ENCODE measurements at places on chromosomes 1 and 21.

DNA sequence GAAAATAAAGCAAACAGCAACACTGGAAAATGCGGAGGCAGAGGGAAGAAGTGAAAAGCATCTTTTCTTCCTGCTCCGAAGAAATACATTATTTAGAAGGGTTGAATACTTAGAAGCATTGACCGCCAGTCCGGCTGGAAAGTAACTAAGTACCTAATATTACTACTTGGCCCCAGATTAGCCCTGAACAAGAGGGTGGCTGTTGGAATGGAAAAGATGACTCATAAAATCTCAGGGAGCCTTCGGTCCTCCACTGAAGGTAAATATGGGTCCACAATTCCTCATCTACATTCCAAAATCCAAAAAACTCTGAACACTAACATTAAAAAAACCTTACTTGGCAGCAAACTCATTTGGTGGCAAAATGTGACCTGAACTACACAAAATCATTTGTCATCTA, 40.1 kb downstream of the BCAR3 start:
- peak; percentile 56 for DNase-seq

DNA sequence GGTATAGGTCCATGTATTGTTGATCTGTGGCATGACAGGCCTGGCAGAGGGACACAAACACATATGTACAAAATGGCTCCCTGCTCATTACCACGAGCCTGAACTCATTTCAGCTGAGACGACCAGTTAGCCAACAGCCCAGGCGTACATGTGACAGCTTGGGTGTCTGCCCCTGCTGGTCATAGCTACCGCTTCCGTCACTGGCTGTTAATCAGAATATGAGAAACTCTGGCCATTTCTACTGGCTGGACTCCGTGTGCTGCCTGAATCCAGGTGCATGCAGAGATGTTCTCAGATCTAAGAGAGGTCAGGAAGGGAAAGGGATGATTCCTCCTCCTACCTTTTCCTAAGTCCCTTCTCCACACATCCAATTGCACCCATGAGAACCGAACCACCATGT, 144.5 kb downstream of the PBX1 start:
- DNase-seq: no peak

- no peak for DNase-seq
Measured at GRCh38 chr1:241857131-241857530, 9.1 kb downstream of the EXO1 start.

DNA sequence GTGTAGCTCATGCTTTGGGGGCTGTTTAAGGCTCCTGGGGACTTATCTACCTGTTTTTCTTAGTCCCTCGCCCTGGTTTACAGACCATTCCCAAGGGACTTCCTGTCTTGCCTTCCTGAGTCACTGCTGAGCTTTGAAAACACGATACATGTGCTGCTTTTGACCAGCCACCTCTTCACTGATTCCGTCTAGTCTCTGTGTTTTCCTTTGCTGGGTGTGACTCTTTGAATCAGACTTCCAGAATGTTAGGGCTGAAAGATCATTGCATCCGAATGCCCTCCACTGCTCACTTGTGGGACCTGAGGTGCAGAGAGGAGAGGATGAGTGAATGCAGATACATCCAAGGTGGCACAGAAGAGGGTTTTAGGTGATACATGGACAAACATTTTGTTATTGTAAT, 35.4 kb upstream of the CITED4 start:
- DNase-seq: peak; percentile 40

- no peak for DNase-seq
Measured at GRCh38 chr1:202162047-202162417, 1.6 kb upstream of the PTPN7 start.

DNA sequence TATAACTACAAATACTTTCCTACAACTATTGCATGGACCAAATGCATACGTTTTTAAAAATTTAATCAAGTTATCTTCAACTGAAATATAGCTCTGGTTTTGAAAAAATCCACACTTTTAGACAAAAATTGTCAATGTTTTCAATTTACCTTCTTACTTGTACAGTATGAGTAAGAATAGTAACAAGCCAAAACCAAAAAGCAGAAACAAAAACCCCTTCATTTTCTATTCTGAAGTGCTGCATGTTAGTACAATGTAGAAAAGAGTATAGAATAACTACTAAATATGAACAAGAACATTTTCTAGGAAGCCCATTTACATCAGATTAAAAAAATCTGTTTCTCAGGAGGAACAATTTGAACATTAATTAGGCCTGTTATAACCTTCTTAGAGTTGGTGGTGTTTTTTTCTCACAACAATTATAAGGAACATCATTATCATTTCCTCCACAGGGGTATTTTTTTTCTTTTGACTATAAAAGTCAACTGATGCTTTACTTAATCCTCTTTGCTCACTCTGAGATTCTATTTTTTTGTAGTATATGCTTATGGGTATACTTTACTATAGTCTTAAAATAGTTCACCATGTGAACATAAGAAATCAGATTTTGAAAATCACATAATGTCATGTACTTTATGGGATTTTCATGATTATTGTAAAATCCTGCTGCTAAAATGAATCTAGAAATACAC, 475.4 kb downstream of the PTBP2 start:
- DNase-seq: no peak

- DNase-seq: no peak
Measured at GRCh38 chr1:29389533-29390041, 153.3 kb downstream of the PTPRU start.

GRCh38 chr1:12530462-12531178, 87.4 kb downstream of the DHRS3 start:
- DNase-seq: no peak

DNA sequence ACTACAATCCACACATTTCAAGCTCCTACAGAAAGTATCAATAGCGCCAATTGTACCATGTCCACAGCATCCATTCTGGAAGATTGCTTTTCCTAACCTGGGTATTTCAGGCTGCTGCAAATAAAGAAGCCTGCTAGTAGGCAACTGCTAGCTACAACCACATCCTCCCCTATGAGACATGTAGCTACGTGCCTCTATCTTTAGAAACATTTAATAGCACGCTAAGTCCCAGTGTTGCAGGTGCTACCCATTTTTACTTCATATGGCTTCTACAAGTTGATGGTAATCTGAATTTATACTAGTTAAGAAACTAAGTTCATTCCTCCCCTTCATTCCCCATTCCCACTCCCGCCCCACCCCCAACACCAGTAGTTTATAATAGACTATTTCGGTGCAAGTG, 7.4 kb upstream of the AMPD1 start:
- no peak for DNase-seq

DNA sequence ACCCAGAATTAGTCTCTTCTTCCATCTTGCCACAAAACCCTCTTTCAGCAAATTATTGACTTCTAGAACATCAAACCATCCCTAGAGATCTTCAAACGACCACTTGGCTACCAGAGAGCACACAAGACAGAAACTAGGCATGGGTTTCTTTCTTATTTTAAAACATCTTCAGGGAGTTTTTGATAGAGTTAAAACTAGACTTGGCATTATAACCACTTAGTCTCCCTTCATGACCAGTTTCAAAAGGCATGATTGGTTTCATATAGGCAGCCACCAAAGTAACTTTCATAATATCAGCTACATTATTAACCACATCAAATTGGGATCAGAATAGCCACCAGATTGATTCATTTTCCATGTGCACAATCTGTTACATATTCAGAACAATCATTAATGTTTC, 368.4 kb upstream of the GREM2 start:
- DNase-seq: no peak

- no peak for DNase-seq
Measured at GRCh38 chr1:54259546-54260140, 59.7 kb downstream of the MRPL37 start.

DNA sequence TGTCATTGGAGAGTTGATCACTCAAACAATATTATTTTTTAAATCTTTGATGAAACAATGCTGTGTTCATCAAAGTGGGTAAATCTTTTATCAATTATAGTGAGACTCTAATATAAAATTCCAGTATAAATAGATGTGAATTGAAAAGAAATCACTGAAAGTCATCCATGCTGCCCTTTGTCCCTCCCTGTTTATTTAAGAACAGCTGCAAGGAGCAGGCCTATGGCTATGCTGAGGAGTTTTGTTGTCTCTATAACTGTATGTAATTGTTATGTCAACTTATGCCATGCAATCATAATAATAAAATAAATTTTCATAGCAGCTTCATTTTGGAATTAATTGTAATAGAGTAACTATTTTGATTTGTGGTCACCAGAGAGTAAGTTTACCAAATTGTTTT, 1272.4 kb upstream of the ADGRL4 start:
- no peak for DNase-seq

DNA sequence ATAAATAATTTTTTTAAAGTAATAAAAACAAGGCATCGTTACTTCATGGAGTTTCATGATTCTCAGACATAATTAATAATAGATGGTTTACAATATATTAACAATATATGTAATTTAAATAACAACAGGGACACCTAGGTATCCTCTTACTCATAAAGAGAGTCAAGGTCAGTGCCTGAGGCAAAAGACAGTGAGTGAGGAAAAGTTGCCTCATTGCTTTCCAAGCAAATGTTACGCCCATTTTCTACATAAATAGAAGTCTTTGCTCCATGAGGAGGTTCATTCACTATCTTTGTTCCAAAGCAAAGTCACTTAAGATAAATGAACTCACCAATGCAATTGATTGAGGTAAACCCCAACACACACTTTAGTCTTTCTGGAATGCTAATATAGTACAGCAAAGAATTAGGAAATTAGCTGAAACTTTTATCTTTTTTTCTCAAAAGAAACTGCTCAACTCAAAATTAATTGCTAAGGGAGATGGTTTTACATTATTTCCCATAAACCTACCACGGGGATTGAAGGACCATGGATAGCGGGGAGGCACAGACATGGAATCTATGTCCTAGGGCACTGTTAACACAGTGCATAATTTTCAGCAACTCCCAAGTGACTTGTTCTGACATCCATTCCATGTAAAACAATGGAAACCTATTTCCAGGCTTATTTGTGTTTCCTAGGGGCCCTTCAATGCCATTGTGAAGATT, 19.6 kb downstream of the BCL9 start:
- DNase-seq: no peak

DNA sequence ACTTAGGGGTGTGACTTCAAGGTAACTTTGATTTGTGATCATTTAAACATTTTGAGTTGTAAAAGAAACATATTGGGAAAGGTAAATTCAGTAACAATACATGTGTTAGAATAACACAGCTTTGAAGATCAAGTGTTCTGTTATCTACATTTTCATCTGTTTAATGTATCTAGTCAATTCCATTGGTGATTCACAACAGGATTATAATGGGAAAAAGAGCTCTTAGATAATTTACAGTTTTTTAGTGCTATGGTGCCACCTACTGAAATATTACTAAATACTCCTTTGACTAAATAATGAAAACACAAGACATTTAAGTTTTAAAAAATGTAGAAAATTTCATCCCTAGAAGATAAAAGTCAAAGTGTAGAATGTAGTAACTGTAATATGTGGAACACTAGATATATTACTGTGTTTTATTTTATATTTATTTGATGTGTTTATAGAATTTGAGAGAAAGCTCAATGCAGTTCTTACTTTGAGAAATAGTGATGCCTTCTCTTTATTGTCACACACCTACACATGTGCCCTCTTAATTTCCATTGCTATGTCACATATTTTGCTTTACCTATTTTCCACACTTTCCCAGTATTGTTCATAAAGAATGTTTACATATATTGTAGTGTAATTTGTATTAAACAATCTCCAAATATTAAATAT, 47.4 kb downstream of the PTPRC start:
- DNase-seq: peak; percentile 76

DNA sequence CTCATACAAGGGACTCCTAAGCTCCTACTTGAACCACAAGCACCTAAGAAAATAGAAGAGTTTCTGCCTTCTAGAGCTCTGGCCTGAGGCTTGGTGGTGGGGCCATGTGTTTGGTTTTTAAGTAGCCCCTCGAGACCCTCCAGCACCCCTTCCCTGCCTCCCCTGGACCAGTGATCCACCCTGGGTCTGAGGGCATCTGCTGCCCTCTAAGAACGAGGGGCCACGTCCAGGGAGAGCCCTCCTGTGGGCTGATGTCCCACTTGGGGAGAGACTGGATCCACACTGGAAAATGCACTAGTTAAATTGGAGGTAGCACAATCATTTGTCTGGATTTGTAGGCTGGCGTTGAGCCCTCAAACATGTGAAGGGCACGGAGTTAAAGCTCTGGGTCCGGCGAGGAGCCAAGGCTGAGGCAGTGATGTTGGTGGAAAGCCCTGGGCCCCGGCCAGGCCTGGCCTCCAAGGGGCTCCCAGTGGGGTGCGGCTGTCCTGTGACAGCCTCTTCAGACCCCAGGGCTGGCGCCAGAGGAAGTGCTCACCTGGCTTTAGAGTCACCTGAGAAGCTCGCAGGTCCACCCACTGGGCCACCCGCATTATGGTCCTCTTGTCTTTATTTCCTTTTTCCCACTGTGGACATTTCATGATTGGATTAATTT, 65.2 kb downstream of the SLC37A1 start:
- DNase-seq: no peak

DNA sequence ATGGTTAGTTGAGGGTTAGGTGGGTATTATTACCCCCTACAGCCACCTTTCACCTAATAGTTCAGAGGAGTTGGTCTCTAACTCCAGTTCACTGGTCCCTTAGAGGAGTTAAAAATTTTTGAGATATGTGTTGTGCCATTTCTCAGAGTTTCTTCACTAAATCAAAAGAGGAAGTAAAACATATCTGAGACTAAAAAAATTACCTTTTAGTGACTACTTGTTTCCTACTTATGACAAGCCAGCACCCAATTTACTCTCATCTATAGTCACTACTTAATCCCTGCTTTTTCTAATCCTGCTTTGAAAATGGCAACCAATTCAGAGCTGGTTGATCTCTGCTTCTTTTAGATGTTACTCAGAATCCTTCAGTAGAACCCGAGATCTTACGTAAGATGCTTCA, 1316.8 kb upstream of the B3GALT2 start:
- DNase-seq: no peak

- peak; percentile 49 for DNase-seq
Measured at GRCh38 chr21:34930971-34931370, 118.1 kb downstream of the RUNX1 start.

DNA sequence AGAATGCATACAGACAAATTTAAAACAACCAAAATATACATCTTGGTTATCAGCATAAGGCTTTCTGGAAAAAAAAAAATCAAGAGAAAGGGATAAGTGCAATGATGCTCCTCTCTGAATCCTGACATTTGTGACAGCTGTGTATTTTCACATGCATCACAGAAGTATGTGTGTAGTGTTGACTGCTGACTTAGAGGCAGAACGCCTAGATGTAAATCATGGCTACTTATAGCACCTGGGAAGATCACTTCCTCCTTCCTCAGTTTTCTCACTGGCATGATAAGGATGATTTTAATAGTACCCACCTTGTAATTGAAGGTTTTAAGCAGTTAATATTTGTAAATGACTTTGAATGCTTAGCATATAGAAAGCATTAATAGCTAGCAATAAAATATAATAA, 112.5 kb downstream of the MRPL39 start:
- no peak for DNase-seq
